Stomach (tissue), 19 donors: ENCODE measurements at places on chromosomes 13 and 19. TPM values are rescaled to one million over a fixed set of nuclear protein-coding genes. Genes with fewer than 3 reads are reported as not detected.
A peak's percentile ranks its signal among the peaks of the same experiment; 100 is the strongest.

DNA sequence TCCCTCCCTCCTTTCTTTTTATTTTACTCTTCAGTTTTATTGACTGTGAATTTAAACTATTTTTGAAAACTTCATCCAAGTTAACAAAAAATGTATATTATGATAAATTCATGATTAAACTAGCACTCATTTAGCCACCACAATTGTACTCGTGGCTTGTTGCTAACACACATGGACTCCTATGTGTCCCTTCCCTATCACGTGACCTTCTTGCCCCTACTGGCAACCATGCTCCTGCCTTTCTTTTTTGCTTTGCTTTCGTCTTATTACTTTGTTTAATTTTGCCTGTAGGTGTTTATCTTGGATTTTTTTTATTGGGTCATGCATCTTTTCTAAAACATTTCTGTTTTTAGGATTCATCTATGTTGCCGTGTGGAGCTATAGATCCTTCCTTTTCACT is 8.2 kb downstream of the CLC start:
- H3K4me1 ChIP-seq: no peaks in the 10 kb centered on the region
- no peak overlapping the region for H3K27ac ChIP-seq
- H3K4me3 ChIP-seq: no peak overlapping the region
- H3K27me3 ChIP-seq: no peaks in the 10 kb centered on the region

GRCh38 chr13:107450431-107450830 is 764.9 kb downstream of the LIG4 start:
- no peaks in the 10 kb centered on the region for H3K27me3 ChIP-seq
- H3K27ac ChIP-seq: no peak overlapping the region
- no peaks in the 10 kb centered on the region for H3K4me1 ChIP-seq
- no peak overlapping the region for H3K4me3 ChIP-seq
- no peaks in the 10 kb centered on the region for H3K36me3 ChIP-seq
- no peak for DNase-seq

DNA sequence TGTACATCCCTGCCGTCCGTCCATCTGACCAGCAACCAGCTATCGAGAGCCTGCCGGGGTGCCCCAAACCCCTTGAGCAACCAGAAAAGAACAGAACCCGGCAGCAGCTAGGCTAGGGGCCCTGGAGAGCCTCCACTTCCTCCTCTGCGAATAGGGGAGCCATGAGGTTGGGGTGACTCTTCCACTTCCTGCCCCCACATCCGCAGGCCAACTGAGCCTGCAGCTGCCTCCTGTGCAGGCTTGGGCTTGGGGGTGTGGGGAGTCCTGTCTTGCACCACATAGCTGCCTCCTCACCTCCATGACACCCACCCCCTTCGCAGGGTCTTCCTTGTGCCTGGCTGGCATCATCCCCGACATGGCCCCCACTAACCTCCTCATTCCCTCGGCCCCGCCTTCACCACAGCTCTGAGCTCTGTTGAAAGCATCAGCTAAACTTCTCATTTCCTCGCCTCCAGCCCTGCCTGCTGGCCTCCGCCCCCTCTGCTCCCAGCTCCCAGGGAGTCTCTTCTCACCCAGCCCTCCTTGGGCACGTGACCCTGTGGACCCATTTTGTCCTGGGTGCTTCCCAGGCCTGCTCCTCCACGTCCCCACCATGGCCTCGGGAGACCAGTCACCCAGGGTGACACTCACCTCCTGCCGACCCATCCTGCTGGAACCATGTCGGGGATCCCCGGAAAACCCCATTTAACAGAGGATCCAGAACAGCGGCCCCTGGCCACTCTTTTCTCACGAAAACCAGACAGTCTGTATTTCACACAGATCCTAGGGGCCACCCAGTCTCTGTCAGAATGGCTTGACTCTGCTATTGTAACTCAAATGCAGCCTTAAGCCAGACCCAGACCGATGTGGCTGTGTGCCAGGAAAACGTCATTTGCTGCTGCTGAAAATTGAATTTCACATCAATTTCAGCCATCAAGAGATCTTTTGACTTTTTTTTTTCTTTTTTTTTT is 50.4 kb downstream of the MYO9B start:
- H3K27ac ChIP-seq: peak overlapping the region; percentile 20
- H3K4me1 ChIP-seq: peaks cover 17% of the 10 kb centered on the region
- H3K4me3 ChIP-seq: no peak overlapping the region
- H3K36me3 ChIP-seq: no peaks in the 10 kb centered on the region
- peak; percentile 47 for DNase-seq

GRCh38 chr19:4966591-4966990 is 2.3 kb upstream of the KDM4B start:
- DNase-seq: no peak
- no peak overlapping the region for H3K27ac ChIP-seq
- H3K27me3 ChIP-seq: no peaks in the 10 kb centered on the region
- H3K36me3 ChIP-seq: peaks cover 8% of the 10 kb centered on the region
- H3K4me3 ChIP-seq: no peak overlapping the region
- H3K4me1 ChIP-seq: peaks cover 15% of the 10 kb centered on the region

PTPRH gene
- total RNA-seq: 52.5 TPM

- DNase-seq: no peak
- H3K36me3 ChIP-seq: peaks cover 38% of the 10 kb centered on the region
- H3K27me3 ChIP-seq: peaks cover 31% of the 10 kb centered on the region
- peak overlapping the region; percentile 75 for H3K27ac ChIP-seq
Measured at GRCh38 chr19:3608750-3609322, 2.2 kb upstream of the TBXA2R start.

DNA sequence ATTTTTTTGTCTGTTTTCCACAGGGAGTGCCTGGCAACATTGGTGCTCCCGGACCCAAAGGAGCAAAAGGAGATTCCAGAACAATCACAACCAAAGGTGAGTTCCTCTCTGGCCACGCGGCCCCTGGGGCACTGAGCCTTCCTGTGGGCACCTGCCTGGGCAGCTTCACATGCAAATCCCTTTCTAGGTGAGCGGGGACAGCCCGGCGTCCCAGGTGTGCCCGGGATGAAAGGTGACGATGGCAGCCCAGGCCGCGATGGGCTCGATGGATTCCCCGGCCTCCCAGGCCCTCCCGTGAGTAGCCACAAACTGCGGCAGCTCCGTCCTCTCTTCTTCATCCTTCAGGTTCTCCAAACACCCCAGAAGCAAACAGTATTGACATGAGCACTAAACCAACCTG is 99.4 kb downstream of the RAB20 start:
- H3K27me3 ChIP-seq: no peaks in the 10 kb centered on the region
- DNase-seq: no peak
- peaks cover 96% of the 10 kb centered on the region for H3K36me3 ChIP-seq
